Naive thymus-derived CD4-positive, alpha-beta T cell (primary cell): ENCODE measurements at places on chromosomes 4 and X.

DNA sequence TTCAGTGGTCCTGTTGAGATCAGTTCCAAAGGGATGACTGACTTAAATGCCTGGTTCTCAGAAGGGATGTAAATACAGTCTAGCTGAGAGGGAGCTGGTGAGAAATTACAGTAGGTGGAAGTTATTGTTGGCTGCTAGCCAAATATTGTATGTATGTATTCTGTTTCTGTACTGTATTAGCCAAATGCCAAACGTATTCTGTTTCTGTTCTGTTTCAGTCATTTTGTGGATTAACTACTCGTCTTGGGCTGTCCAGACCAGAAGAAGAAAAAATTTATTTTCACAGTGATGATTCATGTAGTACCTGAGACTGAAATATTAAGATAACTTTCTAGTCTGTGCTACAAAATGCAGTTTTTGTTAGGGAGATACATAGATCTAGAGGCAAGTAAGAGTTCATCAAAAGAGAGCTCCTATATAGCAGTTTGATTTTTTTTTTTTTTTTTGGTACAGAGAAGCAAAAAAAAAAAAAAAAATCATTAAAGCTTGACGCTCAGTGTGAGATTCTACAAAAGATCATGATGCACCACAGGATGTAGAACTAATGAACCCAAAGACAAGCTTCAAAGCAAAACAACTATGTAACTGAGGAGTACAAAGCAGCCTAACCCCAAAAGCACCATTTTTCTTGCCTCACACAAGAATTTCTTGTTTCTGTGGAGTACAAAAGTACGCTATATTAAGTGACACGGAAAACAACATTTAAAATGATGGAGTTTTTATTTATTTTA is 54.8 kb downstream of the CASP6 start:
- peak overlapping the region; percentile 81 for H3K27ac ChIP-seq
- peaks cover 10% of the 10 kb centered on the region for H3K36me3 ChIP-seq
- H3K4me1 ChIP-seq, result peaks cover 68% of the 10 kb centered on the region

GRCh38 chr4:115918149-115918548 is 804.7 kb upstream of the NDST4 start:
- H3K36me3 ChIP-seq, result no peaks in the 10 kb centered on the region
- H3K4me3 ChIP-seq, result no peak overlapping the region
- DNase-seq, result no peak
- no peaks in the 10 kb centered on the region for H3K4me1 ChIP-seq
- H3K27ac ChIP-seq, result no peak overlapping the region
- H3K27me3 ChIP-seq, result no peaks in the 10 kb centered on the region

DNA sequence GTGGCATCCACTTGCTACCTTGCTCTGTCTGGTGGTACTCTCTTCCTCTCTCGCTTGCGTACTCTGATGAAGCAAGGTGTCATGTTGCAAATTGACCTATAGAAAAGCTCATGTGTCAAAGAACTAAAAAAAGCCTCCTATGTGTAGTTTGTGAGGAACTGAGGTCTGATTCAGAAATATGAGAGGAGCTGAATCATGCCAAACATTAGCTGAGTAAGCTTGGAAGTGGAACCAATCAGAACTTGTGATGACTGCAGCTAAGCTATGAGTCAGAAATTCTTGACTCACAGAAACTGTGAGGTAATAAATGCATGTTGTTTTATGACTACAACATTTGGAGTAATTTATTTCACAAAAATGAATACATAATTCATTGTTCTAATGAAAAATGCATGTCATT is 2138.8 kb downstream of the PCDH7 start:
- no peaks in the 10 kb centered on the region for H3K27me3 ChIP-seq
- H3K27ac ChIP-seq, result no peak overlapping the region
- no peak overlapping the region for H3K4me3 ChIP-seq
- H3K4me1 ChIP-seq, result no peaks in the 10 kb centered on the region
- DNase-seq, result no peak

GRCh38 chr4:17347445-17347844 is 164.4 kb downstream of the QDPR start:
- H3K36me3 ChIP-seq, result no peaks in the 10 kb centered on the region
- H3K4me1 ChIP-seq, result no peaks in the 10 kb centered on the region
- H3K4me3 ChIP-seq, result no peak overlapping the region
- no peaks in the 10 kb centered on the region for H3K27me3 ChIP-seq
- DNase-seq, result peak; percentile 14

GRCh38 chr4:20451986-20452385 is 200.3 kb downstream of the SLIT2 start:
- no peak overlapping the region for H3K27ac ChIP-seq
- no peaks in the 10 kb centered on the region for H3K27me3 ChIP-seq
- no peaks in the 10 kb centered on the region for H3K36me3 ChIP-seq
- no peaks in the 10 kb centered on the region for H3K4me1 ChIP-seq

DNA sequence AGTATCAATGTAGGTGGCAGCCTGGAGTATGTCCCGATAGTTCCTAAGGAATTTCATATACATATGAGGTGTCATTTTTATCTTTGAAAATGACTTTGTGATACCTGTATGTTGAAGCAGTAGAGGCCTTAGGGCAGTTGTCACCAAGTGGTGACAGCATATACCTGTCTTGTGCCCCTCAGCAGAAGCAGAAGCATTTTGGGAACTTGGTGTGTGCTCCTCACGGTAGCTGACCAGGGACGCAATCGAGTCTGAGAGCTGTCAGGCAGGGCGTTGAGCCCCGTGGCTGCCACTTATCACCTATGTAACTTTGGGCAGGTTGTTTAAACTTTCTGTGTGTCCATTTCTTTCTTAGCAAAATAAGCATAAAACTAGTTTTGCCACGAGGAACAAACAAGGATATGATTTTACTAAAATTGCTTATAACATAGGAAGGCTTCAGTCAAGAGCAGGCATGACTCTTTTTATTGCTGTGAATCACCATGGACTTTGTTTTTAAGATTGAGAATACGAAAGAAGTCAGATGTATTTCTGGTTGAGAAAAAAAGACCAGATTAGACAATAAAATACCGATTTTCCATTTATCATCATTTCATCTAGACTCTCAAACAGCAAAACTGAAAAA is 161.5 kb downstream of the CPE start:
- H3K27ac ChIP-seq, result no peak overlapping the region
- DNase-seq, result no peak
- H3K4me3 ChIP-seq, result no peak overlapping the region
- no peaks in the 10 kb centered on the region for H3K4me1 ChIP-seq

DNA sequence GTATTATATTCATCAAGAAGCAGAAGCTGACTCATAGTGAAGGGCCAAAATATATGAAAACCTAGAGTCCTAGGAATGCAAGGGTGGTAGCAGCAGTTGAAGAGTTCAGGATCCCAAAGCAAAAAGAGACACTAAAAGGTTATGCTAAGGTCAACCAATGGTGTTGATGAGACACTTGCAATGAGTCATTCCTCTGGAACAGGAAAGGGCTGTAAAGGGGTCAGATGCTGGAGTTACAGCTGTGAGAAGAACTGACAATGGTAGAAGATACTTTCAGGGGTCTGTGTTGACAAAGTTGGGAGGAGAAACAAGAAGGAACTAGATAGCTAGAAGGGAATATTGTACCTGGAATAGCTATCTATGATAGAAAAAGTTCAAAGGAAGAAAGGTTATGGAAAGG is 47.5 kb downstream of the ZGRF1 start:
- no peaks in the 10 kb centered on the region for H3K4me1 ChIP-seq
- no peak for DNase-seq
- no peaks in the 10 kb centered on the region for H3K36me3 ChIP-seq
- H3K27ac ChIP-seq, result no peak overlapping the region
- H3K4me3 ChIP-seq, result no peak overlapping the region
- no peaks in the 10 kb centered on the region for H3K27me3 ChIP-seq

DNA sequence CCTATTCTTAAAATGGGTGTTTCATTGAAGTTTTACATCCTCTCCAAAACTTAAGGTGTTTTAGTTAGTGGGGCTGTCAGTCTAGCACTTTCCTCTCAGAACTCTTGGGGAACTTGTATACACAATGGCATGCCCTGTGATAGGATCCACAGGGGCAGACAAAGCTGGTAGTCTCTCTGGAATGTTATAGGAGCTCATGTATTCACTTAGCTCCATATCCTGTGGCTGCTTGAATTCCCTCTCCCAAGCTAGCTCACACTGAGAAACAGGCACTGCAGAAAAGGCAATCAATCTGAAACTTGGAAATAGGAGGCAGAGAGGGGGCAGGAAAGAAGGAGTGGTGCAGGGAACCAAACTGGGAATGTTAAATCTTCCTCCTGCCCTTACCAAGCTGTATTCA is 26.3 kb upstream of the ARMCX2 start:
- no peak overlapping the region for H3K4me3 ChIP-seq
- H3K4me1 ChIP-seq, result no peaks in the 10 kb centered on the region
- DNase-seq, result no peak
- no peaks in the 10 kb centered on the region for H3K27me3 ChIP-seq
- H3K36me3 ChIP-seq, result no peaks in the 10 kb centered on the region
- no peak overlapping the region for H3K27ac ChIP-seq

DNA sequence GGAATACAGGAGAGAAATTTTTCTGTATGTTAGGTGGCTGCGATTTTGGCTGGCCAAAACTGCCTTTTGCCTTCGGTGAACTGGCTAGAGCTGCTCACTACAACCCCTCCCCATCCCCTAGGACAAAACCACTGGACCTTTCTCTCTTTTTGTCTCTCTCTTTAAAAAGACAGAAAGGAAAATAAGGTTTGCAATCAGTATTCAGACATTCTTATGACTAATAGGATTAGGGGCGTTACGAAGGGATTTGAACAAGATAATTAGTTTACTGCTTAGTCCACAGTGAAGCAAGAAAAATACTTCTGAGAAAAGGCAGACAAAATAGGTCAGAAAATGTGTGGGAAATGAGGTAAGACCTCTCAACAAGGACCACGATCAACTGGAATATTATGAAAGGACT is 180.4 kb downstream of the SLIT2 start:
- no peaks in the 10 kb centered on the region for H3K27me3 ChIP-seq
- no peak for DNase-seq
- H3K4me1 ChIP-seq, result no peaks in the 10 kb centered on the region

DNA sequence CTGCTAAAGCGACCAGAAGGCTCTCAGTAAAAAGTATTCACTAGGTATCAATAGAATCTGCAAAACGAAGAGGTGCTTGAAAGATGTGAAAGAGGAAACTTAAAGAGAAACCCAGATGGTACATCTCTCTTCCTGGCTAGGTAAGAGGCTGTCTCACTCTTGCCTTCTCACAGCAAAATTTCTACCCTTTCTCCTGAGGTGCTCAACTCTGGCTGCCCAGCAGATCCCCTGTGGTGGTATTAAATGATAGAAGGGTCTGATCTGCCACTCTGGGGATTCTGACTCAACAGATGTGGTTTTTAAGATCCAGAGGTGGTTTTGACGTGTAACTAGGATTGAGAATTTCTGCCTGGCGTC is 14.9 kb upstream of the TSPAN5 start:
- no peak overlapping the region for H3K4me3 ChIP-seq
- peaks cover 8% of the 10 kb centered on the region for H3K4me1 ChIP-seq
- no peaks in the 10 kb centered on the region for H3K27me3 ChIP-seq
- H3K36me3 ChIP-seq, result no peaks in the 10 kb centered on the region
- H3K27ac ChIP-seq, result no peak overlapping the region

- no peak overlapping the region for H3K4me3 ChIP-seq
- no peaks in the 10 kb centered on the region for H3K36me3 ChIP-seq
- no peaks in the 10 kb centered on the region for H3K27me3 ChIP-seq
- no peak overlapping the region for H3K27ac ChIP-seq
These were observed 61.9 kb downstream of the HOPX start for GRCh38 chr4:56619160-56619559.

DNA sequence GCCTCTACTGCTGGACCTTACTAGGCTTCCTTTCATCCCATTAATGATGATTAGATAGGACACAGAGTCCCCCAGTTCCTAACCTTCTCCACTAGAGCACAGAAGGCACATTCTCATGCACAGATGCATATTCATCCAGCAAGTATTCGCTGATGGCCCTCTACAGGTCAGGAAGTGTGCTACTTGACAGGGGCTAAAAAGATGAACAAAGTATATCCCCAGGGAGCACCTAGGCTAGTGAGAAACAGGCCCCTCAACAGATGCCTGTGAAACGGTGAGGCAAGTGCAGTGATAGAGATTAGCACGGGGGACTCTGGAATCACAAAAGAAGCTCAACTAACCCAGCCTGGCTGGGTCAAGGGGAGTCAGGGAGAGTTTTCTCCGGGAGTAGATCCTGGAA is 95.8 kb downstream of the MGST2 start:
- H3K36me3 ChIP-seq, result no peaks in the 10 kb centered on the region
- no peaks in the 10 kb centered on the region for H3K4me1 ChIP-seq
- no peak overlapping the region for H3K4me3 ChIP-seq
- no peaks in the 10 kb centered on the region for H3K27me3 ChIP-seq
- H3K27ac ChIP-seq, result no peak overlapping the region
- no peak for DNase-seq

- no peak for DNase-seq
- H3K27ac ChIP-seq, result no peak overlapping the region
- H3K36me3 ChIP-seq, result no peaks in the 10 kb centered on the region
- no peaks in the 10 kb centered on the region for H3K27me3 ChIP-seq
- no peak overlapping the region for H3K4me3 ChIP-seq
These were observed 81.0 kb downstream of the ADGRA3 start for GRCh38 chr4:22434895-22435294.

DNA sequence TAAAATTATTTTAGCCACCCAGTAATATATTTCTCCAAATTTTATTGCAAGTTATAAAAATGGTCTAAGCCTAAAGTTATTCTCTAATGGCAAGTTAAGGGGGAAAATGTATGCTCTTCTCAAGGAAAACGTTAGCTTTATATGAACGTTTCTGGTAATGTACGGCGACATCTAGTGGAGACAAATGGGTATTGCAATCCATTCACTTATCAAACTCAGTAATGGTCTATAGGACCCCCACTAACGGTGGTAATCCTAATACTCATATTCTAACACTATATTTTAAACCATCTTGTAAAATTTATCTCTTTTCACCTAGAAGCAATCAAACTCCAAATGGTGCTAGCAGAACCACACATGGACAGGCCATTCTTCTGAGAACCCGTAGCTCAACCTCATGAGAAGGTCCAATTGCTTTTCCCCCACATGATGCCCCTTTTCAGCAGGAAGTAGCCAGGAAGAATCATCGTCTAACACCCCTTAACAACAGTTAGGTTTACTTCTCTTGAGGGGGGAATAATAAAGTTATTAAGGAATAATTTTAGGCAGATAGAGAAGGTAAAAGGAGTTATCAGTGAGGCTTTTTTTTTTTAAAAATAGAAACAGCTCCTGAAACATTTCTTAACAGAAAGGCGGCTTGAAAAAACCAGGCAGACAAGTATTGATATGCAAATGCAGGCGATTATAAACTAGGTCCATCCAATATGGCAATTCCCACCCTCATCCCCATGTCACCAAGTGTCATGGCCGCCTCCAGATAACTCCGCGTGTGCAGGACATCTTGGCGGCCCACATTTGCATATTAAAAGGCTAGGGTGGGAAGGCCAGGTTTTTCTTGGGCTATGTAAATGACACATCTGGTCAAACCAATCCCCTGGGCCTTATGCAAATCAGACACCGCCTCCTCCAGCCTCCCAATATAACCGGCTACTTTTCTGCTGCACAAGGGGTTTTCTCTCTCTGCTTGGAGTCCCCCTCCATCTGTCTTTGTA is 35.0 kb downstream of the NUDT11 start:
- H3K27me3 ChIP-seq, result no peaks in the 10 kb centered on the region
- no peaks in the 10 kb centered on the region for H3K4me1 ChIP-seq
- no peaks in the 10 kb centered on the region for H3K36me3 ChIP-seq
- H3K27ac ChIP-seq, result no peak overlapping the region
- DNase-seq, result peak; percentile 39
- H3K4me3 ChIP-seq, result no peak overlapping the region
